Central memory CD8-positive, alpha-beta T cell (primary cell): ENCODE measurements at places on chromosomes 7 and 10.

DNA sequence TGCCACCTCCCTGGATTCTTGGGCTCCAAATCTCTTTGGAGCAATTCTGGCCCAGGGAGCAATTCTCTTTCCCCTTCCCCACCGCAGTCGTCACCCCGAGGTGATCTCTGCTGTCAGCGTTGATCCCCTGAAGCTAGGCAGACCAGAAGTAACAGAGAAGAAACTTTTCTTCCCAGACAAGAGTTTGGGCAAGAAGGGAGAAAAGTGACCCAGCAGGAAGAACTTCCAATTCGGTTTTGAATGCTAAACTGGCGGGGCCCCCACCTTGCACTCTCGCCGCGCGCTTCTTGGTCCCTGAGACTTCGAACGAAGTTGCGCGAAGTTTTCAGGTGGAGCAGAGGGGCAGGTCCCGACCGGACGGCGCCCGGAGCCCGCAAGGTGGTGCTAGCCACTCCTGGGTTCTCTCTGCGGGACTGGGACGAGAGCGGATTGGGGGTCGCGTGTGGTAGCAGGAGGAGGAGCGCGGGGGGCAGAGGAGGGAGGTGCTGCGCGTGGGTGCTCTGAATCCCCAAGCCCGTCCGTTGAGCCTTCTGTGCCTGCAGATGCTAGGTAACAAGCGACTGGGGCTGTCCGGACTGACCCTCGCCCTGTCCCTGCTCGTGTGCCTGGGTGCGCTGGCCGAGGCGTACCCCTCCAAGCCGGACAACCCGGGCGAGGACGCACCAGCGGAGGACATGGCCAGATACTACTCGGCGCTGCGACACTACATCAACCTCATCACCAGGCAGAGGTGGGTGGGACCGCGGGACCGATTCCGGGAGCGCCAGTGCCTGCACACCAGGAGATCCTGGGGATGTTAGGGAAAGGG, 913 bp downstream of the NPY start:
- no peak for DNase-seq

GRCh38 chr7:31068006-31068675, 16.0 kb downstream of the ADCYAP1R1 start:
- no peak for DNase-seq

DNA sequence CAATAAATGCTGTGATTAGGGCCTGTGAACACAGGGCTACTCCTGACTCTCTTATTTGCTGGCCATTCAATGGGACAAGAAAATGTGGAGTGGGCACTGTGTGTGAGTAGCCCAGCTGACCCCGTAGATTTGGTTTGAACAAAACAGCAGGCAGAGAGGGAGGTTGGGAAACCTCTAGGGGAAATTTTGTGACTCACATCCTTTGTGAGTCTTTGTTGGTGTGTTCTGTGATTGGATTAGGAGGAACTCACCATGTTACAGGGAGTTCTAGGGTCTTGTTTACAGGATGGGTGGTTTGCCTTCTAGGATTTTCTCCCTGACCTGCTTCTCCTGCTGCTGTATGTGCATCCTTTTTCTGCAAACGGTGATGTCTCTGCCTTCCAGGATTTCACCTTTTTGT, 128.3 kb upstream of the MKI67 start:
- DNase-seq = no peak

- no peak for DNase-seq
These were observed 728.0 kb downstream of the PARD3 start for GRCh38 chr10:34087095-34087418.
